ENCODE measurements at places on chromosomes 6 and 20.

DNA sequence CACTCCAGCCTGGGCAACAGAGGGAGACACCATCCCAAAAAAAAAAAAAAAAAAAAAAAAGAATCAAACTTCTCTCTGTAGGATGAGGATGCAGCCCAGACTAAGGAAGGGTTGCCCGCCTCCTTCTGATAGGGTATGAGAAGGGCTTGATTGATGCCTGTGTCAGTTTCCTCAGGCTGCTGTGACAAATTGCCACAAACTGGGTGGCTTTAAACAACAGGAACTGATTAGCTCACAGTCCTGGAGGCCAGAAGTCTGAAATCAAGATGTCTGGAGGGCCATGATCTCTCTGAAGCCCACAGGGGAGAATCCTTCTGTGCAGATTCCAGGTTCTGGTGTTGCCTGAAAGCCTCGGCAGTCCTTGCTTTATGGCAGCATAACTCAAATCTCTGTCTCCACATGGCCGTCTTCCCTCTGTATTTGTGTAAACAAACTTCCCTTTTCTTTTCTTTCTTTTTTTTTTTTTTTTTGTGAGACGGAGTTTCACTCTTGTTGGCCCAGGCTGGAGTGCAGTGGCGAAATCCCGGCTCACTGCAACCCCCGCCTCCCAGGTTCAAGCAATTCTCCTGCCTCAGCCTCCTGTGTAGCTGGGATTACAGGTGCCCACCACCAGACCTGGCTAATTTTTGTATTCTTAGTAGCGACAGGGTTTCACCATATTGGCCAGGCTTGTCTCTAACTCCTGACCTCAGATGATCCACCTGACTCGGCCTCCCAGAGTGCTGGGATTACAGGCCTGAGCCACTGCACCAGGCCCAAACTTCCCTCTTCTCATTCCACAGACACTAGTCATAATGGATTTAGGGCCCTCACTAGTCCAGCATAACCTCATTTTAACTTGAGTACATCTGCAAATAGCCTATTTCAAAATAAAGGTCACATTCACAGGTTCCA is 11.2 kb upstream of the CDK19 start:
- DNase-seq: no peak

DNA sequence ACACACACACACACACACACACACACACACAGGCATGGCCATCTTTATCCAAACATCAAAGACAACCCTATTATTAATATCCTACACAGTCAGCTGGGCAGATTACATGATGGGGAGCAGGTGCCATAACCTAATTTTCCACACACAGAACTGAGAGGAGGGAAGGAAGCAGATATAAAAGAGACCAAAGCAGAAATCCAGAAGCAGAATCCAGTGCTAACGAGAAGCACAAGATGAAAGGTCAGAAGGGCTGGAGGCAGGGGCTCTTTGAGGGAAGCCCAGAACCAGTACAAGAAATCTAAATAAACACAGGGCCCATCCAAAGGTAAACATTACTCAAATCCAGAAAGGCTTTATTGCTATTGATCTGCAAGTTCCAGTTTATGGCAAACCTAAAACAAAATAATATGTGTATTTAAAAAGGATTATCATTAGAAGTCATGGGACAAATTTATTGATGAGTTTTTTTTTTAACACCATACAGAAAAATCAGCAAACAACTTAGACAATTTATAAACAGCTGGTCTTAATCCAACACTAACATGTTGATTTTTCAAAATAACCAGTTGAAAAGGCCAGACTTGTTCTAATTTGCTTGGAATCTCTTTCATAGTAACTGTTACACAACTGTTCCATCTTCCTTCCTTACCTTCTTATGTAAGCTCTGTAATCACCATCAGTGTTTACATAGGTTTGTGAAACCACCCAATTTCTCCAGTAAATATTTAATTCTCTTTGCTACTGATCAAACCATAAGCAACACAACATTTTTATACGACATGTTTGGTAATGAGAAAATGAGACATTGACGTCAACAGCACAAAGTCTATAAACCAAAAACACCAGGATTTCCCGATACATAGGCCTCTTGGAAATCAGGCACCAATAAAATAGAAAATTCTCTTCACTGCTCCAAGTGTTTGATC is 34.2 kb downstream of the SLC23A2 start:
- no peak for DNase-seq

- no peak for DNase-seq
These were observed 13.5 kb upstream of the BAG2 start for GRCh38 chr6:57158658-57159057.

DNA sequence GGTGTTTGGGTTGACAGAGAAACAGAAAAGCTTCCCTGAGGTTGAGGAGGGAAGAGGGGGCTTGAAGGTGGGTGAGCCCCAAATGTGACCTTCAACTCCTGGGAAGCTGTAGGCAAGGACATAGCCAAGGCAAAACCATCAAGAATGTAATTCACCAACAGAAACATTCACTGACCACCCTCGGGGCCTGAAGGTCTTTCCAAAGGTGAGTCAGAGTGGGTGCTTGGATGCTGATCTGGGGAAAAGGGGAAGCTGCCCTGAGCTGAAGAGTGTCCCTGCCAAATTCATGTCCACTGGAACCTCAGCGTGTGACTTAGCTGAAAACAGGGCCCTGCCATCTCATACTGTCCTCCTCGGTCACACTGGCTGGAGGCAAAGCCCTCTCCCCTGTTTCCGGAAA is 234.2 kb upstream of the SULF2 start:
- DNase-seq: no peak

GRCh38 chr20:57190536-57191264 is 75.7 kb downstream of the BMP7 start:
- no peak for DNase-seq

- no peak for DNase-seq
These were observed 21.9 kb upstream of the AIG1 start for GRCh38 chr6:143038833-143039232.

- no peak for DNase-seq
These were observed 121.4 kb upstream of the CEP162 start for GRCh38 chr6:84348801-84349200.

DNA sequence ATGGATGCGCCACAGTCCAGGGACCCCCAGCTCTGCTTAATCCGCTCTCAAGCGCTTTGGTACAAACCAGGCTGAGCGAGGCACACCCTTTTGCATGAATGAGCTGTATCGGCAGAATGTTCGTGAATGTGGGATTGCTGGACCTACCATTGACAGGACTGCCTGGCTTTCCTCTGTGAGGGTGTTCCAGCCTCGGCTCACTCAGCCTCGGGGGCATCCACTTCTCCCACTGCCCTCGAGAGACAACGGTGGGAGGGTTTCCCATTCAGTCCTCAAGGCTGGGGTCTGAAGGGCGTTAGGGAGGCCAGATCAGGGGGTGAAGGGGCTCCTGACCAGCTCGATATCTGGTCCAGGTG is 17.4 kb downstream of the MDFI start:
- DNase-seq: no peak

DNA sequence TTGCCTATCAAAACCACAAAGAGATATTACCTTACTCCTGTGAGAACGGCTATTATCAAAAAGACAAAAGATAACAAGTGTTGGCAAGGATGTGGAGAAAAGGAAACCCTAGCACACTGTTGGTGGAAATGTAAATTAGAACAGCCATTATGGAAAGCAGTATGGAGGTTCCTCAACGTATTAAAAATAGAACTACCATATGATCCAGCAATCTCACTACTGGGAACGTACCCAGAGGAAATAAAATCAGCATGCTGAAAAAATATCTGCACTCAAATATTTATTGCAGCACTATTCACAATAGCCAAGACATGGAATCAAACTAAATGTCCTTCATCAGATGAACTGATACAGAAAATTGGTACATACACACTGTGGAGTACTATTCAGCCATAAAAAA is 149.4 kb upstream of the MLN start:
- DNase-seq: no peak
